ENCODE measurements at places on chromosomes 3 and 15.

DNA sequence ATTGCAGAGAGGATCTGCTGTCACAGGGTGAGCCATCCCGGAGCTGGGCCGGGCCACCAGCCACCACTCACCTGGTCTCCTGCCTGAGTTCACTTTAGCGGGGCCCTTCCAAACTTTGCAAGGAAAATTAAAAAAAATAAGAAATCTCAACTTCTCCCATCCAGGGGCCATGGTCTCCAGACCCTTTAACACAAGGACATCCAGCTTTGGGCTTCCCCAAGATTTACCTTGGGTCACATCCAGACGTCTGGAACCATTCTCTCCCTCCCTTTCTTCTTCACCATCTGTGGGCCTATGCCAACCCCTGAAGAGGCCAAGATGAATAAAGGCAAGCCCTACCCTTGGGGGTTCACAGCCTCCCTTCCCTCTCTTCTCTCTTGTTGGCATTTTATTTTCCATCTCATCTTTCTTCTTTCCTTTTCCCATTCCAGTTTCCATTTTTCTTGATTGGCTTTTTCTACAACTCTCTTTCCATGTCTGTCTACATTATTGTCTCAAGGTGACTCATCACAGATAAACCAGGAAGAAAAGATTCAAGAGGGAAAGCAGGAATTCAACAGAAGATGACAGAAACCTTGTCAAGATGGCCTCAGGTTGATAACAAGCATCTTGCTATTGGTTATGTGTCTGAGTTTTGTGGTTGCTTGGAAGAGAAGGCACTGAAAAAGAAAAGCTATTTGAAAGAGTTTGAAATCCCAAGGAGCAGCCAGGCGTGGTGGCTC, 49.5 kb downstream of the ITGA11 start:
- no peak for DNase-seq

DNA sequence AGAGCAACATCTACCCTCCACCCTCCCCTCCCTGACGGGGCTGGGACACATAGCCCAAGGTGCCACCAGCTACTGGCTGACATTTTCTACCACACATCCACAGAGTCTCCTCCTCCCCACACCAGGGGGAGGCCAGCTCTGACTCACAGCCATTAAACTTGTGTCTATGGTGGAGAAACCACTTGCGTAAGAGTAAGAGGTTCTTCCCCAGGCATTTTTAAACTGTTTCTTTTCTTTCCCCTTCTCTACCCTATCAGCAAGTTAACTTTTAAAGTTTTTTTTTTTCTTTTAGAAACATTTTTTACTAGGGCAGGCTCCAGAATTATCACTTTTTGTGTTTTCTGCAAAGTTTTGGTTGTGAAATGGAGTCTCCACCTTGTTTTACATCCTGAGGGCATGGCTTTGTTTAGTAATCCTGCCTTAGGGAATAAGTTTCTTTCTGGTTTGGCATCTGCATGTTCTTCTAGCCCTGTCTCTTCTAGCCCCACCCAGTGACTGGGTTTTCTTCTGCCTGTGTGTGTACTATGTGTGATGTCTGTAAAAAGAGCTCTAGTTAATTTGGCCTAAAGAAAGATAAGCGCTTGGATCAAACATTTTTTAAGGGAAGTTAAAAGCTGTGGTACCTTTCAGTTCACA, 148.8 kb upstream of the GADL1 start:
- DNase-seq = no peak

DNA sequence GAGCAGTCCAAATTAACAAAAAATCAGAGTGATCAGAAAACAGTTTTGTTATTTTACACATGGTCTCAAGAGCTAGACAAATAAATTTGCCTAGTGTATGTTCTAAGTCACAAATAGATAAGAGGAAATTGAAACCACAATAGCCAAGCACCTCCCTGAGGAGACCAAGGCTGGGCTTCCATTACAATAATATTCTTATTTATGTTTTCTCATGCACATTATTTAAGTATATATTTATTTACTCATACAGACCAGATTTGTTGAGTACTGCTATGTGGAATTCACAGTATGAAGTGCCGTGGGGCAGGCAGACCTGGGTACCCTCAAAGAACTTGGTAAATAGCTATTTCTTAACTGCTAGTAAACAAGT, 242.3 kb upstream of the ICE2 start:
- no peak for DNase-seq

- DNase-seq = no peak
Measured at GRCh38 chr3:105511031-105511430, 144.3 kb downstream of the ALCAM start.

DNA sequence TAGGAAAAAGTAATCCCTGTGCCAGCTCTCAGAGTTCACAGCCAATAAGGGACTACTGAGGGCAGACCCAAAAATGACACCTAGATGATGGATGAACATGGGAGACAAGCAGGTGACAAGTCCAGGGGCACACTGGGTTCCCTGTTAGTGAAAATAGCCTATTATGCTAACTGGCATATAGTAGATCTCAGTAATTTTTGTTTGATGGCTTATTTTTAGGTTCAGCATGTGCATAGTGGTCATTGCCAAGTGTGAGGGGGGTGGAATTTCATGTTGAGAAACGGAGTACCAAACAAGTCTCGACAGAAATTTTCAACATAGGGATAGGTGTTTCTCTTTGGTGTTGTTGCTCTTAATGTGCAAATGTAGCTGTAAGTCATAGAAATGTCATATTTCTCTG, 6.4 kb upstream of the ITGB5 start:
- DNase-seq = no peak

GRCh38 chr3:132773071-132773619, 50.9 kb upstream of the NPHP3 start:
- DNase-seq = no peak

- DNase-seq = no peak
Measured at GRCh38 chr3:58161435-58162398, 49.1 kb downstream of the DNASE1L3 start.

- no peak for DNase-seq
Measured at GRCh38 chr3:58575971-58576652, 1.1 kb downstream of the FAM107A start.

DNA sequence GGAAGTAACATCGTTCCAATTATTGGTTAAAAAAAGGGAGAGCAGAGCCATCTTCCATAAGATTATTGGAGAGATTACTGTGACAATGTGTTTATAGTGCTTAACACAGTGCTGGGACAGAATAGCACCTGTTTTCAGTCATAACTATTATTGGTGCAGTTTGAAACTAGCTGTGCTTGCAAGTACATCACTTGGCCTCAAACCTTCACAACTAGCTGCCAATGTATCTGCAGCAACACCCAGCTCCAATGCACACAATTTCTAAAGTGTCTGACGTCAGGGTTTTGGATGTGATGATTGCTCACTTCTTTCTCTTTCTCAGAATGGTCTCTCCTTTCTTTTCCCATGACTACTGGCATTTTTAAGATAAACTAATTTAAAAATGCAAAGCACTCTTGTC, 246.2 kb downstream of the SV2B start:
- DNase-seq = no peak
